ENCODE measurements at places on chromosomes 12 and 14. TPM values are rescaled to one million over a fixed set of nuclear protein-coding genes. Genes with fewer than 3 reads are reported as not detected.

Gene PLEKHG7
- total RNA-seq = not detected

DNA sequence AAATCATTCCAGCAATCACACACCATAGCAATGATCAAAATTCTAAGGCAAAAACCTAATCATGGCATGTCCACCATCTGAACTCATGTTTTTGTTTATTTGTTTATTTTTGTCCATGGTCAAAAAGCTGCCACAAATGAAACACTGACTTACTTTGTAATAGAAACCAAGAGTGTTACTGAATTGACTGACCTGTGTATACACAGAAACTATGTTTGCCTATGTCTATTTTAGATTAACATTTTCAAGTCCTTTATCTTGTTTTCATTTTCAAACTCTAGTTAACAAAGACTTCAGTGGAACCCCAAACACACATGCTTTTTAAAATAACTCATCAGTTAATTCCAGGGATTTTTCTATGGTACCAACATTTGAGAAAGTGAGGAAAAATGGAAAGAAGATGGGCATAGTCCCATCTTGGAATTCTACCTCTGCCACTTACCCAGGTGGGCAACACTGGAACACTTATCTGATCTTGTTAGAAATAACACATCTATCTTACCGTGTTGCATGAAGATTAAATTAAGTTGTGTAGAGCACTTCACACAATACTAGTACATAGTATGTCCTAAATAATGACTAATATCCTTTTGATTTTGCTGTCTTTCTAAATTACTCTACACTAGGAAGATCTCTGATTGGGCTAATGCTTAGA lies 6.4 kb downstream of the LUM start:
- DNase-seq = no peak

DNA sequence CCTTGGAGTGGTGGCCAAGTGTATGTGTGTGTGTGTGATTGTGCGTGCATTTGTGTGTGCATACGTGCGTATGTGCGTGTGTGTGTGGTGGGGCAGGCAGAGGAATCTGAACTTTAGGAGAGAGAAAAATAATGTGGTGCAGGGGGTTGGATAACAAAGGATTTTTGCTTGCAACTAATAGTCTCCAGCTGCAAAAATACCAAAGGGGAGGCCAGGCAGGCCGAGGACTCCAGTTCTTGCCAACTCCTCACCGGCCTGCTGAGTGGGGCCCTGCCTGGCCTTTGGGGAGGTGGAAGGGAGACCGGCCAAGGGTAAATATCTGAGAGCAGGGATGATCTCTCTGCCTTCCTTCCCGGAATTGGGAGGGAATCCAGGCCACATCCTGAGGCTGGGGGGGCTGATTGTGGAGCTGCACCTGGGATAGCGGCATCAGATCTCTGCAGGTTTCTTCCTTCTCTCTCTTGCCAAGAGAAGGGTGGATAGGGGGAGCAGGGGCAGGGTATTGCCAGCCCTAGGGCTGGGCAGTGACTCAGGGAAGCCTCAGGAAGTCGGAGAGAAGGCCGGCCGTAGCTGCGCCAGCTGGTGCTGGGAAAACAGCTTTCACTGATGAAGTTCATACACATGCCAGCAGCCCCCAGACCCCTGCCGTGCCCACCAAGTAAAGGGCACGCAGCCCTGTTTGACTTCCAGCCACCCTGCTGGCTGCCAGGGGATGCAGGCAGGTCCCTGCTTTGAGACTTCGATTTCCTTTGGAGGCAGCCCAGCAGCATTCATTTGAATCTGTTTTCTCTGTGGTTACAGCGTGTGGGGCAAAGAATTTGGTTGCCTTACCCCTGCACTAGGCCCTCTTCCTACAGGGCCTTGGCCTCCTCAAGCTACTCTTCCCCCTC lies 4.6 kb upstream of the LRP1-AS start:
- no peak for DNase-seq

GRCh38 chr12:29414368-29414767 lies 33.4 kb upstream of the ERGIC2 start:
- DNase-seq = no peak

- no peak for DNase-seq
Measured at GRCh38 chr14:89279649-89280232, 137.3 kb downstream of the FOXN3 start.

- no peak for DNase-seq
Measured at GRCh38 chr14:78701246-78701645, 531.1 kb downstream of the NRXN3 start.

Gene REP15
- total RNA-seq = not detected

GRCh38 chr12:44544018-44544417 lies 332.1 kb downstream of the NELL2 start:
- no peak for DNase-seq

GRCh38 chr12:81143057-81143456 lies 65.2 kb downstream of the ACSS3 start:
- DNase-seq = no peak

Gene ASB2
- 2.3 TPM for total RNA-seq

GRCh38 chr14:79418649-79419415 lies 792.5 kb downstream of the DIO2 start:
- no peak for DNase-seq

Data from T-helper 17 cell (primary cell).